ENCODE measurements at places on chromosomes 1 and 21.

GRCh38 chr1:28833381-28833780 lies 21.4 kb downstream of the OPRD1 start:
- DNase-seq: no peak

DNA sequence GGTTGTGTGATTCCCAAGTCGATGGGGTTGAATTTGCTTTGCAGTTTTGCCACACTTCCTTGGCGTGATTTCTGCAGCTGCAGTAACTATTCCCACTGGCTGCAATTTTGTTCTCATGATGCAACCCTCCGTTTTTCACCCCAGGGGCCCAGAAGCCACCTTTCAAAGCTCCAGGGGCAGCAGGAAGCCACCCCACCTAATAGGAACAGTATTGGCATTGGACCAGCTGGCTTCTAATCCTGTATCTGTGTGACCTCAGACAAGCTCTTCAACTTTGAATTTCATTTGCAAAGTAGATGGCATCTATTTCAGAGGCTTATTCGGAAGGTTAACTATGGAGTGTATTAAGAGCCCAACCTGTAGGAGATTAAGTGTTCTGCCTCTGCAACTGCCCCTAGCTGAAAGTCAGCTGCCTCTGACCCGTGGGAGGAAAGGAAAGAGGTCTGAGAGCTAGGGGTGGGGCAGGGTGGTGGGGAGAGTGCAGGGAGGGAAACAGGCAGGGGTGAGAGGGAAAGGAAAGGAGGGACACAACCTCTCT lies 12.6 kb downstream of the C1orf115 start:
- DNase-seq: no peak

GRCh38 chr1:29829448-29830344 lies 593.4 kb downstream of the PTPRU start:
- DNase-seq: no peak

- DNase-seq: no peak
Measured at GRCh38 chr1:2050793-2051682, 827 bp downstream of the PRKCZ start.

DNA sequence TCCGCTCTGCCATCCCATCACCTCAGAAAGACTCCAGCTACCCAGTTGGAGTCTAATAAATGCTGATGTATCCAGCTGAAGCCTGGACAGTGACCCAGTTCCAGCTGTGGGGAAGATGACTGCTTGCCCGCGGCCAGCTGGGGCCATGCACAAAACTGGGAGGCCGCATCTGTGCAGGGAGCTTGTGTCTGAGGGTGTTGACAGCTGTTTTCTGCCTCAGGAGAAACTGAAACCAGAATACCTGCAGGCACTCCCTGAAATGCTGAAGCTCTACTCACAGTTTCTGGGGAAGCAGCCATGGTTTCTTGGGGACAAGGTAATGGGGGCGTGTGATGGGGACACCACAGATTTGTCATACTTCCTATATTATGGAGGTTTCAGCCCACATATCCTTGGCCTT lies 3.2 kb downstream of the GSTM2 start:
- DNase-seq: no peak

- no peak for DNase-seq
Measured at GRCh38 chr1:46547481-46548383, 3.7 kb downstream of the KNCN start.

GRCh38 chr1:214228976-214229375 lies 52.0 kb upstream of the SMYD2 start:
- no peak for DNase-seq

DNA sequence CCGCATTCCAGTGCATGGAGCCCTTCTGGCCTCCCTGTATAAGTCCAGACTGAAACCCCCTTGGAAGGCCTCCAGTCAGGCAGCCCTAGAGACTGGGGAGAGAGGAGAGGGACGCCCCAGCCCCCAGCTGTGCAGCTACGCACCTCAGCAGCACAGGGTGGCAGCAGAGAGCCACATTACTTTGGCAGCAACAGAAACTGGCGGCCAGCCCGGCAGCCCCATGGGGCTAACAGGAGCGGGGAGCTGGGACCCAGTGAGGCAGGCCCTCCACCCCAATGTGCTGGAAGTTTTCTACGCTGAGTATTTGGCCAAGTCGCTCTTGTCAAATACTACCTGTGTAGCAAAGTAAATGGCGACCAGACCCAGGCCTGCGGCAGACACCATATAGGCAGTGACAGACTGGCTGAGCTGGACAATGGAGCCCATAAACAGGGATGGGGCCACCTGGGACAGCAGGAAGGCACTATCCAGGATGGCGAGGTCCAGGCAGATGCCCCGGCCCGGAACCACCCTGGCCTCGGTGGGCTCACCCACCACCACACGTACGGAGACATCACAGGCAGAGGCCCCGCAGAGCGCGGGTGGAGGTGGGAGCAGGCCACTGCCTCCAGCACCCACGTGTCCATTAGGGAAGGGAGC lies 21.2 kb downstream of the SLC45A3 start:
- DNase-seq: peak; percentile 89

GRCh38 chr1:2247760-2248126 lies 19.6 kb downstream of the SKI start:
- DNase-seq: no peak

DNA sequence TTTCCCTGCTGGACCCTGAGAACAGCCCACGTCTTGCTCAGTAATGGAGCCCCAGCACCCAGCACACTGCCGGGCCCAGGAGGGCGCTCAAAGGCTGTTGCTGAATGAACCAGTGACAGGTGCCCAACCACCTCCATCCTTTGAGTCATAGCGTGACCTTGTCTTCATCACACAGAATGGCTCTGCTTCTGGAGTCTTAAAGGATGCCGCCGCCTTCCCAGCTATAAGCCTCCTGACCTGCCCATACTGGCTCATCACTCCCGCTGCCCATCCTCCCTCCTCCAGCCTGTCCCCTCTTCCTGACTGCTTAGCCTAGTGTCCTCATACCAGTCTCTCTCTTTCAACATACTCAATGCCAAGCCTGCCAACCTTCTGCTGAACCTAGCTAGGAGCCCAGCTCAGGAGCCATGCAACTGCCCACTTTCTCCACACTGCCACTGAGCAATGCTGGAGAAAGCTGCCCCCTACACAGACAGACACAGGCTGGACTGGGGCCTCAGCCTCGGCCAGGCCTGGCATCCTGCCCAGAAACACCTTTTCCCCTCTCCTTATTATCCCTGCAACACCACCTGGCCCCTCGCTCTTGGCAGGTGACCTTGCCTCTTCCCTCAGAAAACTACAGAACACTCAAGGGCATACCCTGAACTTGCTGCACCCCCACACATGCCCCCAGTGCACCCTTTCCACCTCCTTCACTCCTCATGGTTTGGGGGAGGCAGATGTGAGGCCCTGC lies 14.1 kb downstream of the TTC39A start:
- no peak for DNase-seq

DNA sequence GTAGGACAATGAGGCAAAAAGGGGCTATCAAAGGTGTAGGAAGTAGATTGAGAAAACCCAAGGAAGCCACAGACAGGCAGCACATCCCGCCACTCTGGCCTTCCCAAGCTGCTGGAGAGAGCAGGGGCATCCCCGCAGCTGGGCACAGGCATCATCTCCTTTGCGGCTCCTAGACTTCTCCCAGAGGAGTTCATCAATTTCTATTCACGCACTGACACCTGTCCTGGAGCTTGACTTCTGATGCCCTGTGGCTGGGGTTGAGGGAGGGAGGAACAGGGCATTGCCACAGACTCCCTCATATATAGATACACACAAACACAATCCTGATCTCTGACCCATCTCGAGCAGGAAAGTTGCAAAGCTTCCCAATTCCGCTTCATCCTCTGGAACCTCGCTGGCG lies 1.9 kb upstream of the TFAP2E start:
- no peak for DNase-seq

GRCh38 chr1:65866439-65866838 lies 73.7 kb downstream of the PDE4B start:
- no peak for DNase-seq

GRCh38 chr1:10467078-10467477 lies 5.3 kb downstream of the DFFA start:
- no peak for DNase-seq

- no peak for DNase-seq
Measured at GRCh38 chr1:107378866-107379265, 238.0 kb downstream of the NTNG1 start.

- no peak for DNase-seq
Measured at GRCh38 chr1:11131816-11132215, 32.1 kb upstream of the EXOSC10 start.

- DNase-seq: no peak
Measured at GRCh38 chr1:184596950-184597645, 157.6 kb downstream of the EDEM3 start.

DNA sequence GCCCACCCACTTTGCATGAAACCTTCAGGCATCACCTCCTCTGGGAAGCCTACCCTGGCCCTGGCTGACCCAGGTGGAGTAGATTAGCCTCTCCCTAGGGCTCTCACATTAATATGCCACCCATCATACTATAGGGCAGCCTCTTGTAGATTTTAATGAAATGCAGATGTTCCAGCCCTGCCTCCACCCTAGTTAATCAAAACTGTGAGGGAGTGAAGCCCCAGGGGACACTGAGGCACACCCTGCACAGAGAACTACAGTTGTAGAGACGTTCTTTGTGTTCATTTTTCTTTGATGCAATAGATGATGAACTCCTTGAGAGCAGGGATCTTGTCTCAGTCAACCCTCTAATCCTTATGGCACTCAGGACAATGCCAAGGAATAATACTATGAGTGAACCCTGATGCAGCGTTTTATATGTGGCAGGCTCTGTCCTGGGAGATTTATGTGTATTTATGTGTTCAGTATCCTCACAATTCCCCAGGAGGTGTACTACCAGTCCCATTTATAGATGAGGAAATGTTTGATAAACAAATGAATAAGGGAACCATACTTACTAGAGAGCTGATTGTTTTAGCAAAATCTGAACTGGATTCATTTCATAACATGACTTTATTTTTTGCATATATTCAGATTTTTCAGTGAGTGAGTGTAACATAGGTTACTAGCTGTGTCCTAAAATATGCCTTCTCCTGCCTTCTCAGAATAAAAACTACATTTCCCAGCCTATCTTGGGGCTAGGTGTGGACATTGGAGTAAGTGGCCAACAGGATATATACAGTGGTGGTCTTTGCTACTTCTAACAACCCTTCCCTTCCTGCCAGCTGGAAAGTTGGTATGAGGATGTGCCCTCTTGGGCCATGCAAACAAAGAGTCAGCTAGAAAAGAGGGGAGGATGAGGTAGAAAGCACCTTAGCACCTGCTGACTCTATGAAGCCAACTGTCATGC lies 23.5 kb upstream of the PRELP start:
- DNase-seq: no peak

GRCh38 chr1:88647749-88648415 lies 36.2 kb upstream of the PKN2 start:
- DNase-seq: no peak

- no peak for DNase-seq
Measured at GRCh38 chr1:25065321-25065721, 135.2 kb upstream of the RUNX3 start.

DNA sequence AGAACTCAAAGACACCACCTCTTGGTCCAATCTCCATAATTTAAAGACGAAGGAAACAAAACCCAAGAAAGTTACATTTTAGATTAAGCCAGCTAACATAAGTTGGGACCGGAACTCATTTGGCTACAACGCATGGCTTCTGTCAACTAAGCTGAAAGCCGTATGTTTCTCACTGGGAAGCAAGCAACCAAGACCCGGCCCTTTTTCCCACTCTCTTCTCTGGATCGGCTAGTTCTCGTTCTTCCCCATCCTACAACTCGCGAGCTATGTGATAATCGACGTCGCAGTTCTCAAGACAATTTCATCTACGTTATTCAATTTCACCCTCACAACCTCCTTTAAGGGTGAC lies 601 bp downstream of the CCT8 start:
- no peak for DNase-seq

- DNase-seq: no peak
Measured at GRCh38 chr1:2890221-2890850, 88.8 kb upstream of the TTC34 start.

- DNase-seq: no peak
Measured at GRCh38 chr1:95127380-95127779, 10.2 kb downstream of the TLCD4 start.

DNA sequence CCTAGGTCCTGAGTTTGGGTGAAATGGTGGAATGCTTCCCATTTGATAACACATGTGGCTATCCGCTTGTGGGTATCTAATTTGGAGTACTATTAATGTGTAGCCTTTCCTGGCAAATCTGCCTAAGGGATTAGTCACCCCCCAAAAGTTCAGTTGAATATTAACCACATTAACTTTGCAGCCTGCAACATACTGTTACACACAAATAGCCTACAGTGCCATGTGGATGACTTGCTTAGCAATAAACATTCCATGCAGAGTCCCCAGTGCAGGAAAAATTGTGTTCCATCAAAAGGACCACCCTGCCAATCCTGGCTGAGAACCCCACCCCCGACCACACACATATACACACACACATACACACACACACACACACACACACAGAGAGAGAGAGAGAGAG lies 303.3 kb upstream of the ESRRG start:
- no peak for DNase-seq

GRCh38 chr21:40689840-40690360 lies 157.1 kb downstream of the DSCAM start:
- no peak for DNase-seq

DNA sequence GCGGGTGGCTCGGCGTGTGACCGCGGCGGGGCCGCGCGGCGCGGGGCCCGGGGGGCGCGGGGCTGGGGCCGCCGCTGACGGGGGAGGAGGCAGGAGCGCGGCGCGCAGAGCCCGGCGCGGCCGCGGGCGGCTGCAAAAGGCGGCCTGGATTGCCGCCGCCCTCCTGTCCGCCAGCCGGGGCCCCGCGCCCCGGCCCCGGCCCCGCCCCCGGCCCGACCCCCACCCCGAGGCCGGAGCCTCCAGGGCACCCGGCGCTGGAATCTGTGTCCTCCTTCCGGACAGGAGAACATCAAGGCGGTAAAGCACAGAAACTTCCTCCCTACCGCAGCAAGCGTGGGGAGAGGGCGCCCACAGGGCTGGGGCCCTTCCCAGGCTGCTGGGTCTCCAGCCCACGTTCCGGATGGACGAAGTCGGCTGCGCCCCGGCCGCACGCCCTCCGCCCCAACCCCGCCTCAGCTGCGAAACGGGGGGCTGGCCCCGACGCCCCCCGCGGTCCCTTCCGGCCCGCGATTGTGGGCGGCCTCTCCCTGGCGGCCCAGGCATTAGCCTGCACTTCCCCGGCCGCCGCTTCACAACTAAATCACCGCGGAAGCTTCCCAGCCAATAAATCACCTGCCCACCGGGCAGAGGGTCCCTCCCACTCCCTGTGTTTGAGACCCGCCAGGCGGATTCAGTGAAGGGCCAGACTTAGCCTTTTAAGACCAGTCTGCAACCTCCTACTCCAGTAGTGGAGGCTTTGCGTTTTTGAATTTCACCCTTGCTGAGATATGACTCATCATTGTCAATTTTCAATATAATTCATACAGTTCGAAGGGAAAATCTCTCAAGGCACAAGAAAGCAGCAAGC lies 106.0 kb downstream of the SLC45A1 start:
- peak; percentile 80 for DNase-seq

- DNase-seq: no peak
Measured at GRCh38 chr21:42423685-42424084, 20.0 kb downstream of the UBASH3A start.

GRCh38 chr1:108071601-108072000 lies 106.6 kb upstream of the VAV3 start:
- no peak for DNase-seq

Data from germinal center (tissue), 1 donor.